ENCODE measurements at places on chromosomes 5 and 9.

- DNase-seq, result no peak
Measured at GRCh38 chr5:139726248-139726647, 69.4 kb upstream of the PSD2 start.

DNA sequence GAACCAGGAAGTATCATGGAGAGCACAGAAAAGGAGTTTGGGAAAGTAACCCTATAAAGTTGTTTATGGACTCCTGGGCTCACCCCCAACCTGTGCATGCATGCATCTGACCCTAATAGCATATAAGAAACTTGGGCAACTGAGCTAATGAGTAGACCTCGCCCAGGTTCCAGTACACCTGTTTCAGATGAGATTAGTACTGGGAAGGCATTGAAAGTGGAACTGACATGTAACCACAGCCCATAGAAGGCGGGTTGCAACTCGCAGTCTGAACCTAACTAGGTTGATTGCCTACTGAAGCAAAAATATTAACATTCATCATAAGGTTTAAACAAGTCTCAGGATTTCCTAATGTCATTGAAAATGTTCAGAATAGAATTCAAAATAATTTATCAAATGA lies 87.0 kb downstream of the WNK2 start:
- no peak for DNase-seq

DNA sequence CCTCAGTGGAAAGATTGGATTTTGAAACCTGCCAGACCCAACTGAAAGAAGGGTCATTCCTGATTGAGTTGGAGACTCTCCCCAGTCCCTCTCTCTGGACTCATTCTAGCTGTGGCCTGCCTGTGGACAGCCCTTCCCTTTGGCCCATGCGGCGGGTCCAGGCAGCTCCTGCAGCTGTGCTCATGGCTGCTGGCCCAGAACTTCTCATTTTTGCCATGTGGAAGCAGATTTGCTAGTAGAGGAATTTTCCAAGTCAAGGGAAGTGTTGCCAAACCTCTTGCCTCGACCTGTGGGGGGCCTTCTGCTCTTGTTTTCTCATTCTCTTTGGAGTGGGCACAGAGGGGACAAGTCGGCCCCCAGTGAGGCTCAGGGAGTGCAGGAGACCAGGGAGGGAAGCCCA lies 89.2 kb downstream of the ANKRD33B start:
- no peak for DNase-seq

- DNase-seq, result no peak
Measured at GRCh38 chr5:65366655-65367054, 115.1 kb downstream of the ADAMTS6 start.

DNA sequence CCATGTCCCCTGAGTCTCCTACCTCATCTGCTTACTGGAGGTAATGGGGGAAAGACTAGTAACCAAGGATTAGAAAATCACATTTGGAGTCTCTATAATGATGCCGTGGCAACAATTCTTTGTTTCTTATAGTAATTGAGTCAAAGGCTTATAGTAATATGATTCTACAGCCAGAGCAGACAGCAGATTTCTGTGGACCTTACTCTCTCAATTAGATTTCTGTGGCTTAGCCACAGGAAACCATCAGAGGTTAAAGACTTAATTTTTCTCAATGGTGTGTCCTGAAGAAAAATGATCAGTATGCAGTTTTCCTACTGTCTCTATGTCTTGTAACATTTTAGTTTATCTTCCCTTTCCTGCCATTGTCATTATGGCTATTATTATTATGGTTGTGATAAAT lies 59.3 kb upstream of the CD180 start:
- DNase-seq, result no peak

- no peak for DNase-seq
Measured at GRCh38 chr5:180105827-180106312, 34.3 kb upstream of the RNF130 start.

DNA sequence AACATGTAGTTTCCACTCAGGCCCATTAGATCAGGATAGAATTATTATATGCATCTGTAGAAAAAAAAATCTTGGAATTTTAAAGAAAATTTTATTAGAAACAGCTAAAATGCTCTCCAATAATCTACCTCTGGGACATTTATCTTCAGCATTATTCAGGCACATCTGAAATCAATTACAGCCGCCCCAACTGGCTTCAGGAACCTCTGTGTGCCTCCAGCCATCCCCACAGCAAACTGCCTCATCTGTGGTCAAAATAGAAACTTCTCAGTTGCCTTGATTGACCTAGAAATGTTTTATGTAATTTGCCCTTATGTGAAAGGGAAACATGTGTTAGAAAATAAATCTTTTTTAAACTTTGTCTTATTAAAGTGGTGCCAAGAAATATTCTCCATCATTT lies 120.1 kb upstream of the LPAR1 start:
- no peak for DNase-seq

DNA sequence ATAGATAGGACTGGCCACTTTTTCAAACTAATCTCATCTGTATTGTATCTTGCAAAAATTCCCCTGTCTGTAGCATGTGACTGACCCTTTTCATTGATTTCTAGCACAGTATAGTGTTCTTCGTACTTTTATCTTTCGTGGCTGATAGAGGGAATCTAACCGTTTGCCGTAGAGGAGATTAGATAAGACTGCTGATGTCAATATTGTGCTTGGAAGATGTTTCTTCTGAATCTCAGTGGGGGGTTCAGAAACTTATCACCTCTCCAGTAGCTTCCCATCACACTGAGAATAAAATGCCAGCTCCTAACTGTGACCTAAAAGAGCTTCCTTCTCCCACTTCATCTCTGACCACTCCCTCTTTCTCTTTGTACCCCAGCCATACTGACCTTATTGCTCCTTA lies 25.4 kb upstream of the ALDOB start:
- DNase-seq, result no peak

DNA sequence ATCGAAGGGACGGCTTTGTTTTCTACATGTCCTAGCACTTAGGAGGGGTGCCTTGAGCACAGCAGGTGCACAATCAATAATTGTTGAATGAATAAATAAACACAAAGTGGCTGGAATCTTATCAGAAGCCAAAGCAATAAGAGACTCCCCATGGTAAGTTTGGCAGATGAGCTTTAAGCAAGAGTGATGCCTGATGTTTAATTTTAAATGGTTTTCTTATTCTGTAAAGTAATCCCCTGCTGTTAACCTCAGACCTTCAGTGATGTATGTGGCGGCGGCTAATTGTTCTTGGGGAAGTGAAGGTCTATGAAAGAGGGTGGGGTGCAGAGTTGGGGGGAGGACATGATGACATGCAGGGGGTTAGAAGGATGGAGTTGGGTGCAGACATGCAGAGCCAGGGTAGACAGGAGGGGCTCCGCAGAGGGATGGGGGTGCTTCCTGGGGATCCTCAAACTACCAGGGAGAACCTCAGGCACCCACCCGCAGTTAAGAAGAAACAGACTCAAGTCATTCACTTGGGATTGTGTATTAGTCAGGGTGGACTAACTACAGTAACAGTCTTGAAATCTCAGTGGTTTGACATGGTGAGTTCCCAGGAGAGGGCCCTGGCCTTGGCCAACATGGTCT lies 65.7 kb upstream of the SHB start:
- DNase-seq, result no peak

DNA sequence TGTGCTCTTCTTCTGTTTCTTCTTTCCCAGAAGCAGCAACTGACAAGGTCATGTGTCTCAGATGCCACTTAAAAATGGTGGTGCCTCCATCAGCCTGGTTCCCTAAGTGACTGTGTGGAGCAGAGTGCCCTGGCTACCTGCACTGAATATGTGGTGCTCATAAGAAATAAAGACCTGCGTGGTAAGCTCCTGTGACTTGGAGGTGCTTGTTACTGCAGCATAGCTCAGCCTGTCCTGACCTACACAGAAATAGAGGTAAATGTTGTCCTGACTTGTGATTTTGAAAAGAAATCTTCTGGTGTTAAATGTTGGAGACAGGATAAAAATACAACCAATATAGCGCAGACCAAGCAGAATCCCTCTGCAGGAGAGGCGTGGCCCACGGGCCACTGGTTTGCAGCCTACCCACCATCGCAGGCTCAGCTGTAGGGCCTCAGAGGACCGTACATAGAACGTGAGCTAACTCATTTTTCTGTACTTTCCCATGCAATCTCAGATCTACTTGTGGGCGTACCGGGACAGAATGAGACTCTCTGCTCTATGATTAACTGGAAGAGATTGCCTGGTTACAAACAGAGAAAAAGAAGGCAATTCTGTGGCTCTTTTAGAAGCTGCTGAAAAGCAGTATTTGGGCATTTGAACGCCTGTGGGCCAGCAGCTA lies 79.4 kb upstream of the UNC5A start:
- no peak for DNase-seq

DNA sequence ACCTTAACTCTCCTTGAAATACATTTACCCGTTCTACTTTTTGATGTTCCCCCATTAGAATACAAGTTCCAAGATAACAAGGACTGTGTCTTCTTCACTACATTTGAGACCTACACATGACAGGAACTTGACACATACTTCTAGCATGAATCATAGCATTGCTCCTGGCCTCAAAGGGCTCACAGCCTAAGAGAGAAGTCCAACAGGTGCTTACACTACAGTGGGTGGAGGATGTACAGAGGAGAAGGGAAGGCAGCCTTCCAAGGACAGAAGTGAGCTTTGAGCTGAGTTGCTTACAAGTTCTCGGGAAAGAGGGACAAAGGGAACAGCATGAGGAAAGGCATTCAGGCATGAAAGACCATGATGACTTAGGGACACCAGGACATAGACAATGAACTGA lies 56.9 kb upstream of the MSX2 start:
- no peak for DNase-seq

GRCh38 chr9:116303270-116303669 lies 149.7 kb downstream of the PAPPA start:
- no peak for DNase-seq

GRCh38 chr9:128909859-128910258 lies 10.9 kb upstream of the PHYHD1 start:
- DNase-seq, result no peak
